Fibroblast of skin of left quadriceps (primary cell): ENCODE measurements at places on chromosomes 13 and 19.
A peak's percentile ranks its signal among the peaks of the same experiment; 100 is the strongest.

DNA sequence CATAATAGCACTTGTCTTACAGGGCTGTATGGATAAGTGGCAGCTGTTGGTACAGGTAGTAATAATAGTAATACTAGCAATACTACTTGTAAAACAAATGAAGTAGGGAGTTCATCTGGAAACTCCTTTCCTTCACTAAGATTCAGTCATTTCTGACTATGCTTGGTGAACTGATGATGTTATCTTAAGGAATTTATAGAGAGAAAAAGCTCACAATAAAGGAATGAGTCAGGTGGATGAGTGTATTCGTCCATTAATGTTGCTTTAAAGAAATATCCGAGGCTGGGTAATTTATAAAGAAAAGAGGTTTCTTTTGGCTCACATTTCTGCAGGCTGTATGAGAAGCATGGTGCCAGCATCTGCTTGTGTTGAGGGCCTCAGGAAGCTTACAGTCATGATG lies 477.3 kb downstream of the KLF12 start:
- no peak for DNase-seq

DNA sequence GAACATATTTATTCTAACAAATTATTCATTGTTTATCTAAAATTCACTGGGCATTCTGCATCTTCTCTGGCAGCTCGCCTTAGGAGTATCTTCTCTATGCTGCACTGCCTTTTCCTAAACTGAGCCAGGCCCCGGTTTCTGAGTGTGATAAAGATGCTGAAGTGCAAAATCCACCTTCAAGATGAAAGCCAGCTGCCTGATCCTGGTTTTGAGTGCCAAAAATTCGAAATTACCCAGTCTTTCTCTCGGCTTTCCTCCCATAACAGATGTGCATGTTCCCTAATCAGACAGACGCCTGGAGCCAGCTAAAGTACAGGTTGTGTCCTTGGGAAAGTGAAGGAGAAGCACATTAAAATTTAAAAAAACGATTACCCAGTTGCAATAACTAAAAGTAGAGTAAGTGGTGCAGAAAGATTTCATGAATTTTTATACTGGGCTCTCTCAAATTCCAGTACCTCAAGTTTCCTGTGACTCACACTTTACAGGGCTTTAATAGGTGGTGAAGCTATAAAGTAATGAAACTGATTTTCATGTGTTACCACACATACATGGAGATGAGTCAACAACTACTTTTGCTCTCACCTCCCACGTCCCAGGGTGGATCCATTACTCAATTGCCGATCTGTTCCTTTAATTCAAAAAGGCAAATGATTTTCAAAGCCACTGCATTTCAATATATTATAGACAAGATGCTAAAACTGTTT lies 65.0 kb upstream of the GTF2F2 start:
- peak; percentile 86 for DNase-seq

DNA sequence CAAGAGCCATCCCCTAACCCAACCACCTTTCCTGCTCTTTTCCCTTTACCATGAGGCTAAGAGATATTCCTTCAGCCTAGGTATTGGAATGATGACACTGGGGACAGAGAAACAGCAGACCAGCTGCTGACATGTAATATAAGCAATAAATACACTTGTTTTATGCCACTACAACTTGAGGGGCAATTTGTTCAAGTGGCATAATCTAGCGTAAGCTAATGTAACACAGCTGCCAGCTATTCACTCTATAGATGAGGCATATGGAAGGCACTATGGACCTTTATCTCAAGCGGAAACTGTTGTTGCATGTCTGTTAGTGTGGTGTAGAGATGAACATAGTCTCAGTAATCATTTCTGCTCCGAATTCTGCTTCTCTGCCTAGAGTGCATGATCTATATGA lies 111.1 kb downstream of the STARD13 start:
- no peak for DNase-seq

- no peak for DNase-seq
Observed at GRCh38 chr13:82070416-82070815, 1729.5 kb upstream of the SPRY2 start.

GRCh38 chr19:46492841-46493235 lies 2.8 kb downstream of the PNMA8B start:
- DNase-seq: no peak

GRCh38 chr13:32976912-32977311 lies 39.3 kb upstream of the KL start:
- DNase-seq: no peak

DNA sequence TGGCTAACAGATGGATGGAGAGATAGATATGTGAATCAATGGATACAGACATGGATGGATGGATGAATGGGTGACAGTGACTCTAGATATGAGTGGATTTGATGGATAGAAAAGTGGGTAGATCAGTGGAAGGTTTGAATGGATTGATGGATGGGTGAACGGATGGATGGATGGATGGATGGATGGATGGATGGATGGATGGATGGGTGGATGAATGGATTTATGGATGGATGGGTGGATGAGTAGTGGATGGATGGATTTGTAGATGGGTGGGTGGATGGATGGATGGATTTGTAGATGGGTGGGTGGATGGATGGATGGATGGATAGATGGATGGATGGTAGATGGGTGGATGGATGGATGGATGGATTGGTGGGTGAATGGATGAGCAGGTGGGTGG lies 6.8 kb downstream of the CELF5 start:
- DNase-seq: no peak

DNA sequence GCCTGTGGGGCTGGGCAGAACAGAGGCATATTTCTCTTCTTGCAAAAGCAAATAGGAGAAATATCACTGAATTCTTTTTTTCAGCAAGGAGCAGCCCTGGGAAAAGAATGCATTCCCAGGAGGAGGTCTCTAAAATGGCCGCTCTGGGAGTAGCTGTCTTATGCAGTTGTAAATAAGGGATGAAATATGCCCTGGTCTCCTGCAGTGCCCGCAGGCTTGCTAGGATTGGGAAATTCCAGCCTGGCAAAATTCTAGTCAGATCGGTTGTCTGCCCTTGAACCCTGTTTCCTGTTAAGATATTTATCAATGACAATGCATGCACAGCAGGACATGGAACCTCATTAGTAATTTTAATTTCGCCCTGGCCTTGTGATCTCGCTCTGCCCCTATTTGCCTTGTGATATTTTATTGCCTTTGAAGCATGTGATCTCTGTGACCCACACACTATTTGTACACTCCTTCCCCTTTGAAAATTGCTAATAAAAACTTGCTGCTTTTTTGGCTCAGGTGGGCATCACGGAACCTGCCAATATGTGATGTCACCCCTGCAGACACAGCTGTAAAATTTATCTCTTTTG lies 1993.2 kb downstream of the PCDH9 start:
- no peak for DNase-seq
